ENCODE measurements at places on chromosomes 2 and 18. TPM values are rescaled to one million over a fixed set of nuclear protein-coding genes. Genes with fewer than 3 reads are reported as not detected.

Gene GNLY
- total RNA-seq: 1.1 TPM

Gene SERPINB13
- total RNA-seq: not detected

Gene RTKN
- total RNA-seq: 86.1 TPM

DNA sequence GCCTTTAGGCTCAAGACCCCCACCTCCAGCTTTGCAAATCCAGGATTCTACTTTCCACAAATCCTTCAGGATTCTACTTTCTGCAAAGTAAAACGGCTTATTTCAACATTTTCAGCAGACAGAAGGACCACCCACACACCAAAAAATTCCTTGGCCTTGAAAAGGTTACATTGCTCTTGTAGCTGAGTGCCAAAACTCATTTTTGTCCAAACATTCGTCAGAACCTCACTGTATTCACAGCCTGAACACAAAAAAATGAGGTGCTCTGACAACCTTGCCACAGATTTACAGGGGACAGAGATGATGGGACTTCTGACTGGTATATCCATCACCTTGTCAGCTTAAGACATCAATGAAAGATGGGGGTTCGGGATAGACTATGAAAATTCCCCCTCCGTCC, 63.0 kb upstream of the COX7A2L start:
- H3K27me3 ChIP-seq: no peaks in the 10 kb centered on the region
- no peaks in the 10 kb centered on the region for H3K36me3 ChIP-seq
- no peak for DNase-seq
- no peak overlapping the region for H3K4me3 ChIP-seq
- no peaks in the 10 kb centered on the region for H3K4me1 ChIP-seq

DNA sequence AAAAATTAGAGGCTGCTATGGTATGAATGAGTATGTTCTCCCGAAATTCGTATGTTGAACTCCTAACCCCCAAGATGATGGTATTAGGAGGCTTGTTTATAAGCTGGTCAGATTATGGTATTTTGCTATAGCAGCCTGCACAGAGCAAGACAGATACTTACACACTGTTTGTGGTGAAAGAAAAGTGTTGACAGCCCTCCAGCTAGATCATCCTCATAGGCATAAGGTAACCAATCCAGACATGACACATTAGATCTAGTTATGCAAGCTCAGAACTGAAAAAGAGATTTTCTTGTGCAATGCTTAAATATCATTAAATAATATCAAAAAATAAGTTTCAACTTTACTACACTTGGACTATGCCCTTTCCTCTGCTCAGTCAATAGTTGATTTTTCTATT, 107.1 kb downstream of the ABCA12 start:
- no peaks in the 10 kb centered on the region for H3K36me3 ChIP-seq
- H3K4me1 ChIP-seq: no peaks in the 10 kb centered on the region
- H3K27ac ChIP-seq: no peak overlapping the region
- H3K4me3 ChIP-seq: no peak overlapping the region

DNA sequence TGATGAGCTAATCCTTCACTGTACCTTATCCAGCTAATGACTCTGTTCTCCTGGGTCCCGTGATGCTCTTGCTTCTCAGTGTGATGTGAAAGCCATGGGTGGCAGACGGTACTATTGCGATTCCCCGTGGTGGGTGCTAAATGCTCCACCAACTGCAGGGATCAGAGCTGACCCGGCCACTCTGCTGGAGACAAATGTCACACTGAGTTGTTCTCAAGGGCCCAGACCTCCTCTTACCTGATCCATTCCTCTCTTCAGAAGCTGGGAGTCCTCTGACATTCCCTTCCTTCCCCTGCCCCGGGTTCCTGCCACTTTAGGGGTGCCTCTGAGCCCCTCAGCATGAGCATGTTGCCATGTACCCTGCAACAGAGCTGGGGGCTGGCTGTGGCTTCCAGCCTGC, 105.1 kb downstream of the MAPK4 start:
- H3K27me3 ChIP-seq: no peaks in the 10 kb centered on the region
- H3K27ac ChIP-seq: no peak overlapping the region
- H3K36me3 ChIP-seq: no peaks in the 10 kb centered on the region
- no peaks in the 10 kb centered on the region for H3K4me1 ChIP-seq
- no peak for DNase-seq

DNA sequence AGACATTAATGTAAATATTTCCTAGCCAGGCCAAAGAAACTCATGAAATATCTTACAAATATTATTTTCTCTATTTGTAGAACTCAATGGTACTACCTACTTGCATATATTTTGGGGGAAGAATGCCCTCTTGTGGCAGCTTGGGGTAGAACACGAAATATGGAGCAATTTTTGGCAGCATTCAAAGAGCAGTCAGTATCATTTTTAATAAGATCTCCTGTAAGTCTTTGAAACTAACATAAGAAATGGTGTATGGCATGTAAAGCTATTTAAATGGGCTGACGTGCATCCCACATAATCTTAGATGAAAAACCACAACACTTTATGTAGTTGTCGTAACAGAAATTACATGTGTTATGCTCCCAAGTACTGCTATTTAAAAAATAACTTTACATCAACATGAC, 62.3 kb upstream of the CCDC195 start:
- no peaks in the 10 kb centered on the region for H3K27me3 ChIP-seq
- H3K4me1 ChIP-seq: no peaks in the 10 kb centered on the region
- DNase-seq: no peak
- no peak overlapping the region for H3K27ac ChIP-seq
- no peaks in the 10 kb centered on the region for H3K36me3 ChIP-seq

GRCh38 chr2:557635-558301, 119.4 kb downstream of the TMEM18 start:
- H3K36me3 ChIP-seq: no peaks in the 10 kb centered on the region
- H3K27ac ChIP-seq: no peak overlapping the region
- DNase-seq: no peak

DNA sequence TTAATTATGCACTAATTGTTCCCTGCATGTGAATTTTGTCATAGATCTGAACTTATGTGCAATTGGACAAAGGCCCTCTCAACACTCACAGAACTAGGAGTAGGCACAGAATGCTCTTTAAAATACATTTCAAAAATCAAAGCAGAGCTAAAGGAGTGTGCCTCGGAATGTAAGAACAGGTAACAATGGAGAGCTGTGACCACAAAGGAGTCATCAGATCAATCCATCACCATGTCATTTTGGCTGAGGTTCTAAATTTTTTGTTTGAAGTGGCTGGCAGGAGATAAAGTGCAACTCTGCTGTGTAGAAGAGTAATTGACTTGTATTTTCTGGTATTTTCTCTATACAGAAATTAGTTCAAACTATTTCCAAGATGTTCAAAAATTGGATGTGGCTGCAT, 155.4 kb downstream of the NRP2 start:
- H3K36me3 ChIP-seq: no peaks in the 10 kb centered on the region
- no peaks in the 10 kb centered on the region for H3K27me3 ChIP-seq
- no peak for DNase-seq
- no peak overlapping the region for H3K27ac ChIP-seq
- H3K4me3 ChIP-seq: no peak overlapping the region

DNA sequence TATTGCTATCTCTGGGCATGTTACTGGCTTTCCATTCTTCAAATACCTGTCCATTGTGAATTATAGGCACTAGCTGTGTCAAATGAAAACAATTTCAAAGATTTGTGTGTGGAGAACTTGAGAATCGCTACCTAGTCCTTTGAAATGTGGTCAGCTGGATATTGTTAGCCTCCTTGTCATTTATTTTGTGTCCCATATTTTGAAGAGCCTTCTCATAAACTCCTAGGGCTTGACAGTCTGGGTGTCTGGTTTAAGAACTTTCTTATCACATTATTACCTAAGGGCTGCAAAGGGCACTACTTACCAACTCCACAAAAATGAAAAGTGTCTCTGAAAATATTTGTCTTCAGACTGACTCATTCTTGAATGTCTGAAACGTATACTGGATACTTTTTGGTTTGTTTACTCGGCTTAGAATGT, 50.2 kb downstream of the COL4A3 start:
- H3K27ac ChIP-seq: no peak overlapping the region
- no peaks in the 10 kb centered on the region for H3K27me3 ChIP-seq
- H3K4me3 ChIP-seq: no peak overlapping the region

- H3K27me3 ChIP-seq: no peaks in the 10 kb centered on the region
- no peak overlapping the region for H3K4me3 ChIP-seq
- no peak for DNase-seq
Observed at GRCh38 chr2:238558456-238559099, 131.9 kb downstream of the ASB1 start.

GRCh38 chr2:186201371-186201770, 284.7 kb upstream of the ZC3H15 start:
- no peak for DNase-seq
- H3K27me3 ChIP-seq: no peaks in the 10 kb centered on the region
- H3K4me3 ChIP-seq: no peak overlapping the region
- no peaks in the 10 kb centered on the region for H3K4me1 ChIP-seq
- no peak overlapping the region for H3K27ac ChIP-seq

GRCh38 chr2:239445771-239446524, 45.1 kb upstream of the HDAC4 start:
- no peaks in the 10 kb centered on the region for H3K36me3 ChIP-seq
- no peak overlapping the region for H3K27ac ChIP-seq
- no peak for DNase-seq
- no peak overlapping the region for H3K4me3 ChIP-seq
- no peaks in the 10 kb centered on the region for H3K27me3 ChIP-seq
- no peaks in the 10 kb centered on the region for H3K4me1 ChIP-seq

- H3K36me3 ChIP-seq: no peaks in the 10 kb centered on the region
- no peak overlapping the region for H3K27ac ChIP-seq
- H3K4me3 ChIP-seq: no peak overlapping the region
- no peaks in the 10 kb centered on the region for H3K27me3 ChIP-seq
- DNase-seq: no peak
- no peaks in the 10 kb centered on the region for H3K4me1 ChIP-seq
Observed at GRCh38 chr2:207465894-207466293, 63.9 kb upstream of the CREB1 start.

GRCh38 chr18:58865033-58865590, 435 bp downstream of the ZNF532 start:
- H3K27me3 ChIP-seq: no peaks in the 10 kb centered on the region
- H3K4me1 ChIP-seq: no peaks in the 10 kb centered on the region
- DNase-seq: no peak
- H3K36me3 ChIP-seq: no peaks in the 10 kb centered on the region

DNA sequence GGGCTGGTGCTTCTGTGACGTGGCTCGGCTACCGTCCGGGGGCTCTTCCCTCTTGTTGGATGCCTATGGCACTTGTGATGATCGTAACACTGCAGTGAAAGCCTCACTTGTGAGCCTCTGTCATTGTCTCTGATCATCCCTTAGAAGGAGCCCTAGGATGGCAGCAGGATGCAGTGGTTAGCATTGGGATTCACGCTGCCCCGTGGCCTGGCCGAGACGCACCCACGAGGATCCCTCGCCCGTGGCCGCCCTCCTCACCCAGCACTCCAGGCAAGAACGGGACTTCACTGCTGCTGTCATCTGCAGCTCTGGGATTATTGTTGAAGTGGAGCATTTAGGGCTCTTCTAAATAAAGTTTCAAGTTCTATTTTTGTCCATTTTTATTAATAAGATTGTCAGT, 46.8 kb upstream of the CTDP1 start:
- DNase-seq: no peak
- H3K27me3 ChIP-seq: no peaks in the 10 kb centered on the region
- H3K4me1 ChIP-seq: no peaks in the 10 kb centered on the region
- no peak overlapping the region for H3K4me3 ChIP-seq
- no peak overlapping the region for H3K27ac ChIP-seq
- no peaks in the 10 kb centered on the region for H3K36me3 ChIP-seq

- H3K27ac ChIP-seq: no peak overlapping the region
- no peaks in the 10 kb centered on the region for H3K27me3 ChIP-seq
- H3K4me1 ChIP-seq: no peaks in the 10 kb centered on the region
- no peak overlapping the region for H3K4me3 ChIP-seq
- no peaks in the 10 kb centered on the region for H3K36me3 ChIP-seq
Observed at GRCh38 chr2:120995656-120996190, 260.1 kb downstream of the GLI2 start.

DNA sequence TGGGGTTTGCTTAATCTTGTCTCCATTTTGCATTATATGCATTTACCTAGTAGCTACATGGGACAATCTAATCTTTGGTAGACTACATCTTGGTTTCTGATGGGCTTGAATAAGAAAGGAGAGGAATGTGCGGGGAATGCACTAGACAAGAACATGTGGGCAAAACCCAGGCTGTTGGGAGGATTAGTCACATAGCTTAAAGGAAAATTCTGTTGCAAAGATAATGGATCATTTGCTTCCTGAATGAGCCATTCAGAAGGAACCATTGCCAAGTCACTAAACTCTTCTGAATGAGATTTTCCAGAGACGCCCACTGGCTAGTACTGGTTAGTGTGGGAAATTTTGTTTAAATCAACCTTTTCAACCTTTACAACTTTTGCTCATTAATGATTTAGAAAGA, 84.8 kb downstream of the OSBPL6 start:
- H3K27ac ChIP-seq: peak overlapping the region; percentile 80
- no peaks in the 10 kb centered on the region for H3K27me3 ChIP-seq
- H3K4me1 ChIP-seq: peaks cover 32% of the 10 kb centered on the region
- no peak overlapping the region for H3K4me3 ChIP-seq

DNA sequence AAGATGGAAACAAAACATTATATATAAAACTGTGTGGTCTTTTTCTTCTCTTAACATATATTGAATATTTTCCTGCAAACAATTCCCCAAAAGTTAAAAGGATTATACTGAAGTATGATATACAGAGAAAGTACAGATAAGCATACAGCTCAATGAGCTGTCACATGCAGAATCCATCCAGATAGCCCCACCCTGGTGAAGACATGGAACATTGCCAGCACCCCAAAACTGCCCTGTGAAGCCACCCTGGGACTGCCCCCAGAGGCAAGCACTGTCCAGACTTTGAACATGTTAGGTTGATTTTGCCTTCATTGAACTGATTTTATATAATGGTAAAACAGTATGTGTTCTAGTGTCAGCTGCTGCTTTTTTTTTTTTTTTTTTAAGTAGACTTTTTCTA, 112.3 kb upstream of the IL1R2 start:
- H3K27me3 ChIP-seq: no peaks in the 10 kb centered on the region
- no peak overlapping the region for H3K27ac ChIP-seq
- DNase-seq: no peak
- peaks cover 2% of the 10 kb centered on the region for H3K36me3 ChIP-seq

- no peak overlapping the region for H3K27ac ChIP-seq
- DNase-seq: no peak
- no peaks in the 10 kb centered on the region for H3K4me1 ChIP-seq
Observed at GRCh38 chr2:45388541-45389100, 222.4 kb downstream of the SRBD1 start.

Data from right lobe of liver (tissue), 6 donors.